ENCODE measurements at places on chromosomes 2 and 18. TPM values are rescaled to one million over a fixed set of nuclear protein-coding genes. Genes with fewer than 3 reads are reported as not detected.
A peak's percentile ranks its signal among the peaks of the same experiment; 100 is the strongest.

The G6PC2 gene
- not detected for total RNA-seq

GRCh38 chr2:44939106-44940048, 2.1 kb upstream of the SIX3 start:
- DNase-seq: no peak

DNA sequence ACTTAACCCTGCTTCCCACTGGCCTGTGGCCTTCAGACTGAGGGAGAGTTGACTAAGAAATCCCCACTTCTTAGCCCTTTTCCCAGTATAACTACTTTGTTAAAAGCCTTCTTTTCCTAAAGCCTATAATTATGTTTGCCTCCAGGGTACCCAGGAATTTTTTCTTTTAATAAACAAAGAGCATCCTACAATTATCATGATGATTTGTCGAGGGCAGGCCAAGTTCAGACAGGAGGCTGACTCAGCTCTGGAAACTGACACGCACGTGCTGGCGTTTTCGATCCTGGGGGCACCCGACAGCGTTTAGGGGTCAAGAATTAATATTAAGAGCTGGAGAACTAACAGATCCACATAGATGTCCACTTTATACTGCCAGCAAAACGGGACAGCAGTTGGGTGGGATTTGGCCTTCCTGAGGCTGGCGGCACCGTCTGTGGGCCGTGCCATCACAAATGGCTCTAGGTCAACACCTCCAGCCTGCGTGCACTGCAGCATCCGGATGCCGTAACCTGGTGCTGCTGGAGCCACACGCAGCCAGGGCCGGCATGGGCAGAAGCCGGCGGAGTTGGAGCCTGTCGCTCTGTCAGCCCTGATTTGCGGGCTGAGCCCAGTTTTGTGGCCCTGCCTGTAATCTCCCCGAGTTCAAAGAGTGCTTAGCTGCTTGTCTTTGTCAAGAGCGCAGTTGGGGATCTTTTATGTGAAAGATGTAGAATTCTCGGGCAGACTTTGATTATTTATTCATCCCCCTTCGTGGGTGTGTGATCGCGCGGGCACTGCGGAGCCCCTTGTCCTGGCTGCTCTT, 191.0 kb downstream of the GLI2 start:
- DNase-seq: peak; percentile 72

GRCh38 chr2:11309706-11310105, 34.7 kb downstream of the ROCK2 start:
- no peak for DNase-seq

DNA sequence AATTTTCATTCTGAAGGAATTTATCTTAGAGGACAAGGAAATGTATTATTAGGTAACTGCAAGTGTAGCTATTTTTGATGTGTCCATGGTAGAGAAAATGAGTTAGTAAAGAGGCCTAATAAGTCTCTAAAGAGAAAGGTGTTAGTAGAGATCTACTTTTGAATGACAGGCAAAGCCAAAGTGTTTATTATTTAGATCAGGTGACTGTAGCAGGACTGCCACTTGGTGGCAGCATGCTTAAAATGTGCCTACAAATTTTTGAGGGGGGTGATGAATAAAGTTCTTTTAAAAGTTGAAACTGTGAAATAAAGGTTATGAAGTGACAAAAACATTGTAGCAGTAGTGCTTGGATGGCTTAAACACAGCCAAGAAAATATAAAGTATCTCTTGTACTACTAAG, 421.5 kb upstream of the MEIS1 start:
- DNase-seq: no peak

- no peak for DNase-seq
These were observed 106.3 kb upstream of the B3GNT2 start for GRCh38 chr2:62089658-62090057.

DNA sequence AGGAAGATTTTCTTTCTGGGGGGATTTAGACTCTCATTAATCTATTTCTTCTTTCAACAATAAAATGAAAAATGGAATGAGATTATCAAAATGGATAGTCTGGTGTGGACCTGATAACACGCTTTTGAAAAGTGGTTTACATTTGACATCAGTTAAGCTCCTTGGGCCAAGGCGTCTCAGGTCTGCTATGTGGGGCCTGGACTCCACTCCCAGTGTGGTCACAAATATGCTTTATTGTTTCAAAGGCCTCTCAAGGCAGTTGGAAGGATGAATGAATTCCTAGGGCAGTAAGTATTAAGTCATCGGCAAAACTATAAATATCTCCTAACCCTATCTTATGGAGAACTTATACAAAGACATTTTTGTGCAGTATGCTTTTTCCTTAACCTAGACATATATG, 74.5 kb downstream of the ETAA1 start:
- DNase-seq: no peak

DNA sequence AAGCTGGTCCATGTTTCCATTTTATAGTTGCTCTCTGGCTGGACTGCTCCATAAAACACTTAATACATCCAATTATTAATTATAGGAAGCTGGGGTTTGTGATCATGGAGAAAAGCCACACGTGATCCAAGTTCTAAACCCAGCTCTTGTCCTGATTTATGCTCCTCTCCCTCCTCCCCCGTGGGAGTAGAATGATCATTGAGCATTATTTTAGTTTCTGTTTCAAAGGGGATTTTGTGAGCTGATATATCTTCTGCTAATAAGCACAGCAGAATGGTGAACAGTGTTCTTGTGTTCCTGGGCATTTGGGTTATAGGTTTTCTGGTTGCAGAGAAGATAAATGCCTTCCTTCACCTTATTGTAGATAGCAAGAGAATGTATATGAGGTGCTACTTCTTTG, 135.7 kb upstream of the TMEM200C start:
- no peak for DNase-seq
